ENCODE measurements at places on chromosomes 16 and 17.
A peak's percentile ranks its signal among the peaks of the same experiment; 100 is the strongest.

GRCh38 chr17:76537288-76537577, 276 bp downstream of the CYGB start:
- no peak for DNase-seq

DNA sequence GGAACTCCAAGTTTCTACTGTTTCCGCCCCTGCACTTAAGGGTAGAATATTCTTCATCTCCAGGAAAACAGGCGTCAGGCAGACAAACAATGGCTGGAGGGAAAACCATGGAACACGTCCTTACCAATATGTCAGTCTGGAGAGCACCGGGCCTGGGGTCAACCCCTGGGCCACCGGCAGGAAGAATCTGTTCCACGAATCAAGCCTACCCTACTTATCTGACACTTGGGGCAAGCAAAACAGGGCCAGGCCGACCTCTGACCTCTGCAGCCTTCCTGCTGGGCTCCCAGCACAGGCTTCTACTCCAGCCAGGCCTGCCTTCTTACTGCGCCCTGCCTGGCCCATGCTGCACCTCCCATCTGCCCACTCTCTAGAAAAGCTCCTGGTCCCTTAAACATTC, 10.1 kb downstream of the VAC14 start:
- no peak for DNase-seq

DNA sequence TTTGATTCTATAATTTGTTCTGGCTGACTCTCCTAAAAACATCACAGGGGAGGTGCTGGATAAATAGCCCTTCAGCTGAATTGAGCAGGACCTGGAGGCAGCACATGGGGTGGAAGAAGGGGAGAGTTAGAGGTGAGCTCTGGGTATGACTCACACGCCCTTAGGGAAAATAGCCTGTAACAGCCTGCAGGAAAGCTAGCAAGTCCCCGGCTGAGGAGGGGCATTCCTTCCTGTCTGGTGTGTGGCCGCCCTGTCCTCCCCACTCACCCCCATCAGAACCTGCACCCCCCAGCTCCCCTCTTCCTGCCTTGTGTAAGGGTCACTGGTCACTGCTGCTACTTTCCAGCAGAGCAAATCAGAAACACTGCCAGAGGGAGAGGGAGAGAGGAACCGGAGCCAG, 187.4 kb downstream of the C16orf95 start:
- DNase-seq: no peak

DNA sequence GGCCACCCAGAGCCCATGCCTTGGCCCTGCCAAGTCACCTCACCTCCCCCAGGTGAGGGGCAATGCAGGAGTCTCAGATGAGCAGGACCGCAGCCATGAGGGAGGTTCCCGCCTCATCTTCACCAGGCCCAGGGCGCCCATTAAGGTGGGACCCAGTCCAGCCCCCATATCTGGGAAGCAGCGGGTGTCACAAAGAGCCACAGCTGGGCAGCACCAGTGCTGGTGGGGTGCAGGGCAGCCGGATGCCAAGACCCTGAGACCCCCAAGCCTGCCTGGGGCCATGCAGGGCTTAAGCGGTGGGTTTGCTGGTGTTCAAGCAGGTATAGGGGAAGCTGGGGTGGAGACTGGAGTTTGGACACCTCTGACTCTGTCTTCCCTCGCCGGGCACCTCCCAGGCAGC, 237.8 kb upstream of the GSE1 start:
- DNase-seq: no peak

- DNase-seq: peak; percentile 79
Measured at GRCh38 chr16:1019231-1020090, 37.9 kb downstream of the SOX8 start.

- DNase-seq: no peak
Measured at GRCh38 chr16:10833271-10833670, 14.7 kb upstream of the TVP23A start.

DNA sequence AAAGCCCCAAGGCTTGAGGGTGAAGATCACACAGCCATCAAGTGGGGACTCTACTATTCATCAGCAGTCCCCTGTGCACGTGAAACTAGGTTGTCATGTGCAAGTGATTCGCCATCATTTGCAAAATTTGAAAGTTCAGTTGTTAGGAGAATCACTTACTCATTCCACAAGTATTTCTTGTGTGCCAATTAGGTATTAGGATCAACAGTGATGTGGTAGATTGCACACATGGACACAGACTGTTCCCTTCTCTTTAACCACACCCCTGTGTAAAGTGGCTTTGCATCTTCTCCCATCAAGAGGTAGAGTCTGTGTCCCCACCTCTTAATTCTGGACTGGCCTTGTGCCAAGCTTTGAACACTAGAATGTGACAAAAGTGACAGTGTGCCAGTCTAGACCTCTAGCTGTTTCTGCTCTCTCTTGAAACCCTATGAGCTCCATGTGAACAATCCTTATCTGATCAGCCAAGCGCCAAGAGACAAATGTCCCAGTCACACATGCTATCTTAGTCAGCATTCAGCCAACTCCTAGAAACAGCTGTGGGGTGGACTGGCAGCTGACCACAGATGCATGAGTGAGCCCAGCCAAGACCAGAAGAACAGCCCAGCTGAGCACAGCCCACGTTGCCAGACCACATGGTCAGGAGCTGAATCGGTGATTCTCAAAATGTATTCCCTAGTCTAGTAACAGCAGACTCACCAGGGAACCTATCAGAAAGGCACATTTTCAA, 31.5 kb upstream of the SHISA9 start:
- no peak for DNase-seq

DNA sequence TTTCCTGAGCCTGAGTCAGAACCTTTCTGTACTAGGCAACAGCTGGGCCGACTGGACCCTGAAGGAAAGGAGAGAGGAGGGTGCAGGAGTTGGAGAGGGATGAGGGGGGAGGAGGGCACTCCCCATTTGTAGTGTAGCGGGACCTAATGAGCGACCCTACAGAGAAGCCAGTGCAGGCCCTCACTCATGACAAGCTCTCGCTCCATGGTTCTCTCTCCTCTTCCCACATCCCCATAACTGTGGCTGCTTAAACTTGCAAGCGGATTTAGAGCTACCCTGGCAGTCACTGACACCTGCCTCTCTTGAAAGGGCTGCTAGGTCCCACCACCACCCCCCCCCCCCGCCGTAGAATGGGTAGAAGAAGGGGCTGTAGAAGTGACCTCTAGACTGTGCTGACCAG, 14.5 kb downstream of the NKD1 start:
- DNase-seq: no peak

GRCh38 chr17:61436995-61437704, 15.1 kb upstream of the TBX4 start:
- no peak for DNase-seq

DNA sequence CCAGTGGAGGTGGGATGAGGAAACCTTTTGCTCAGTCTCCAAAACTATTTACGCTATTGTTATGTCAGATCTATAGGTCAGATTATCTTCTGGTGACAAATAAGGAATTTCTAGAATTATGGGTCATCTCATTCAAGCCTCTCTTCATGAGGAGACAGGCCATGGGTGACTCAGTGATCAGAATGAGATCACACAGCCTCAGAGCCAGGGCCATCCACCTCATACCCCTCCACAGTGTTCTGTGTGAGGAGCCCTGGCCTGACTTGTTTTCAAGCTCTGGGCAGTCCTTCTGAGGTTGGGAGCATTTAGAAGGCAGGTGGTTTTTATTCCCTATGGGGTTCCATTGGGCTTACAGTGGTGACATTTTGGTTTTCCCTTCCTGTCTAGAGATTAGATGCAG, 26.5 kb downstream of the YPEL2 start:
- DNase-seq: no peak

DNA sequence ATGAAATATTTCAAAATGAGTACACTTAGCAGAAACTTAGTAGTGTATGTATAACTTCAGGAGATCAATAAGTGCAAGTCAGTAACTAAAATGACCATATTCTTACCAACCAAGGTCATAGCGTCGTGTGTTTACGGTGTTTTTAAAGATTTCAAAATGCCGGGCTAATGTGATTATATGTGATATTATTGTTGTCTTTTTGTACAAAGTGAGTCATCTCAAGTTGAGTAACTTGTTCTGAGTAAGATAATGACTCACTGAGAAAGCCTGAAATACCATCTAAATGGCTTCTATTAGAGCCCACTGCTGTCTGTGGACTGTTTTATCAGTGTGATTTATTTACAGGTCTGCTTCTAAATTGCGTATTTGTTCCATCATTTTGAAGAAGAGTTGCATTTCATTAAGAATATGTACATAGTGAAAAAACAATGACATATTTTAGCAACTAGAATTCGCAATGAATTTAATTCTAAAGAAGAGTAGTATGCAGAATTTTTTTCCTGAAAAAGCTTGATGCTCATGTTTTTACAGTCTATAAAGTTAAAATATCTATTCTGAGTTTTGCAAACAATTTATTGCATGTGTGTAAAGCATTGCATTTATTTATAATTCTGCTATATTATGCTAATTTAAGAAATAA, 12.7 kb downstream of the KRT12 start:
- DNase-seq: no peak

DNA sequence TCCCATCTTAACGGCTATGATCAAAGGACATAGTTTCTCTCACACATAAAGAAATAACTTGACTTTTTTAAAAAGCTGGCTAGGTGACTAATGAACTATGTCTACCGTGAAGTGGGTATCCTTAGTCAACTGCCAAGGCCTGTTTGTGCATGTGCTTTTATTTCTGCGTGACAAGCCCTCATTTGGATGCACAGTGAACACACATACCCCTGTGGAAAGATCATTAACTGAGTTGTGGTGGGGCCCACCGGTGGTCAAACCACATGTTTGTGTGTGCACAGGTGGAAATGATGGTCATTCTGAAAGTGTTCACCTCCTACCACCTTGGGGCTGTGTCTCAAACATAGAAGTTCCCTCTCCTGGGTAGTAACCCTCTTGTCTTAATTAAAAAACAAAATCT, 256.1 kb upstream of the SALL1 start:
- no peak for DNase-seq

- DNase-seq: no peak
Measured at GRCh38 chr17:74125156-74125555, 78.3 kb upstream of the RPL38 start.

DNA sequence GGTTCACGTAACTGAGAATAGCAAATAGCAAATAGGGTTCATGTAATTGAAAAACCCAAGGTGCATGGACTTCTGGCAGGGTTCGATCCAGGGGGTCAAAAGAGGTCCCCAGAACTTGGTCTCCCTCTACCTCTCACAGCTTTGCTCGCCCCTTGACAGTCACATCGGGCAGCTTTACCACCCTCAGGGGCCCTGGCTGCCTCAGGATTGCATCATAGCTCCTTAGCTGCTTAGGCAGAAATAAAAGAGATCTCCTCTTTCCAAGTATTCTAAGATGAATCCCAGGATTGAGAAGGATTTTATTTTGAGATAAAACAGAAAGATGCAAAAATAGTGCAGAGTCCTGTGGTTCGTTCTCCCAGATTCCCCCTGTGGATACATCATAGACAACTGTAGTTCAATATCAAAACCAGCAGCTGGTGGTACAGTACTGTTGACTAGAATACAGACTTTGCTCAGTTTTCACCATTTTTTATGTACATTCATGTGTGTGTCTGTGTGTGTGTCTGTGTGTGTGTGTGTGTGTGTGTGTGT, 12.8 kb downstream of the ADGRG3 start:
- DNase-seq: no peak

- DNase-seq: peak; percentile 63
Measured at GRCh38 chr17:42744283-42744805, 496 bp downstream of the EZH1 start.

GRCh38 chr17:64289741-64290141, 26.7 kb upstream of the TEX2 start:
- DNase-seq: no peak

DNA sequence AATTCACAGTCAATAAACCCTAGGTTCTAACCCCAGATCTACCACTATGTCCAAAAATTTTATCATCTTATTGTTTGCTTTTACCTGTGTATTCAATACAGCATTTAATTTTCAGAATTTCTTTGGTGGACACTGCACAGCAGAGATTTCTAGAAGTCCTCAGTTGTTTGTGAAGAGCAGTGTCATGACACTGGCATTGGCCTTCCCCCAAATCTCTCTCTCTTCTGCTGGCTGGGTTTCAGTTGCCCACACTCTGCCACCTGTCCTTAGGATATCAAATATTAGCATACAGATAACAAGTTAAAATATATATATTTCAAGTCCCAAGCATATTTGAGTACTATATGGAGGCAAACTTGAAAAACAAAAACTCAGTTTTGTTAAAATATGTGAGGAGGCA, 2.0 kb upstream of the THUMPD1 start:
- DNase-seq: no peak

- DNase-seq: no peak
Measured at GRCh38 chr17:82397449-82398335, 20.5 kb upstream of the HEXD start.

GRCh38 chr17:70691150-70691549, 521.8 kb downstream of the KCNJ2 start:
- no peak for DNase-seq

DNA sequence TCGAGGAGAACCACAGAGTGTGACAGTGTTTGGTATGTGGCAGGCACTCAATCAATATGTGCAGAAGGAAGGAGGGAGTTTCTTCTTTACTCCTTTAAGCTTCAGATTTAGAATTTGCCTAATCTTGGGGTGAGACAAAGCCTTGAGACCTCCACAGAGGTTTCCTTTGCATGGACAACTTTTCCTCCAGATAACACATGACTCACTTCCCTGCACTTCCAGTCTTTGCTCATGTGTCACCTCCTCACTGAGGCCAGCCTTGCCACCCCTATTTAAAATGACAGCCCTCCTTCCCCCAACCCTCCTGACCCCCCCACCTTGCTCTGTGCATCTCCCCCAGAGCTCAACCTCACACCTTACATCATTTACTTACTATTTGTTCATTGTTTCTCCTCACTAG, 17.4 kb upstream of the NOS2 start:
- DNase-seq: no peak

GRCh38 chr17:4525691-4526397, 27.2 kb downstream of the SPNS2 start:
- DNase-seq: no peak
